ENCODE measurements at places on chromosomes 16 and 17. TPM values are rescaled to one million over a fixed set of nuclear protein-coding genes. Genes with fewer than 3 reads are reported as not detected.

The TSNAXIP1 gene
- total RNA-seq = 0.26 TPM

The PRAC1 gene
- total RNA-seq = not detected

The CHST4 gene
- not detected for total RNA-seq

The RCVRN gene
- total RNA-seq = not detected

The MMP25 gene
- total RNA-seq = under 0.01 TPM

The TPSD1 gene
- total RNA-seq = not detected

The CLEC3A gene
- total RNA-seq = not detected

The KRTAP2-4 gene
- not detected for total RNA-seq

The CSF3 gene
- total RNA-seq = not detected

The PVALEF gene
- not detected for total RNA-seq

The SMIM5 gene
- total RNA-seq = 0.11 TPM

The PMP22 gene
- 20.2 TPM for total RNA-seq

The COQ7 gene
- 29.6 TPM for total RNA-seq

The CDH13 gene
- total RNA-seq = 208 TPM

The FBXO39 gene
- 24.9 TPM for total RNA-seq

The CACNG4 gene
- not detected for total RNA-seq

The RAB34 gene
- total RNA-seq = 27.4 TPM

The PAGR1 gene
- total RNA-seq = 15.6 TPM

The PEMT gene
- total RNA-seq = 17.7 TPM

The SSTR5 gene
- 0.77 TPM for total RNA-seq

The POLR3E gene
- total RNA-seq = 51.3 TPM

The HOXB2 gene
- total RNA-seq = 0.76 TPM

The CIBAR2 gene
- total RNA-seq = not detected

The WFIKKN2 gene
- total RNA-seq = not detected

The PRKCB gene
- total RNA-seq = not detected

The MEOX1 gene
- under 0.01 TPM for total RNA-seq

The RAMP2 gene
- 15.6 TPM for total RNA-seq

The CNTNAP1 gene
- 6.7 TPM for total RNA-seq

The ODAD4 gene
- total RNA-seq = 0.11 TPM

The IGFALS gene
- 0.09 TPM for total RNA-seq

The PRSS21 gene
- 0.65 TPM for total RNA-seq

The RNU2-1 gene
- not detected for total RNA-seq

The PAQR4 gene
- total RNA-seq = 2.7 TPM

The KRT38 gene
- not detected for total RNA-seq

The NPIPA5 gene
- total RNA-seq = 0.52 TPM

The PRAC2 gene
- not detected for total RNA-seq

The TBX6 gene
- total RNA-seq = 0.26 TPM

The IRX3 gene
- 2.0 TPM for total RNA-seq

The TPSAB1 gene
- 0.09 TPM for total RNA-seq

The SHISA6 gene
- not detected for total RNA-seq

The C16orf86 gene
- 3.8 TPM for total RNA-seq
